ENCODE measurements at places on chromosomes 3 and 15. TPM values are rescaled to one million over a fixed set of nuclear protein-coding genes. Genes with fewer than 3 reads are reported as not detected.
A peak's percentile ranks its signal among the peaks of the same experiment; 100 is the strongest.

DNA sequence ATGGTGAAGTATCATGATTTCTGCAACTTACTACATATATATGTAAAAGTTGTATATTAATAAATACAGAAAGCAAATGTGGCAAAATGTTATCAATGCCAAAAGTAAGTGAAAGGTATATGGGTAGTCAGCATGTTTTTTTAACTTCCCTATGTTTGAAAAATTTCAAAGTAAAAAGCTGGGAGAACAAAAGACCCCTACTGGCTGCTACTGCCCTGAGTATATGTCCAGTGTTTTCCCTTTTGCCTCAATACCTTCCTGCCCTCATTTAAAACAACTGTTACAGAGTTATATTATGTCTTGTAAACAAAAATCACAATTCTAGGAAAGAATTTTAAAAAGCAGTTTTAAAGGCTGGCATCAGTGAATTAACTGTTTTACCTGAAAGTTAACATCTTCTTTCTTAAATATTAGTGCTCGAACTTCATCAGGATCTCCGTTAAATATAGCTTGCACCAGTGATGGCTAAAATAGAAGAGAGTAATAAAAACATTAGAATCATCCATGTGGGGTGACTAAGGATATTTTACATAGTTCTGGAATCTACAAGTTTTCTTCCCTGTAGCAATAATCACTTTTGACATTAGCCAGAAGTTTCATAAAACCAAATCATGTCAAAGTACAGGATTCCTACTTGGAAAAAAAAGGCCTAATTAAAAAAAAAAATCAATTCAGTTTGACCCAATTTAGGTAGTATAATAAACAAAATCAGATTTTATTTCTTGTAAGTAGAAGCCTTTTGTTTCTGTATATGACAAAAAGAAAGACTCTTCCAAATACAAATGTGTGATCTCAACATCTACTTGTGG is 2.7 kb downstream of the ANKRD28 start:
- DNase-seq, result no peak

DNA sequence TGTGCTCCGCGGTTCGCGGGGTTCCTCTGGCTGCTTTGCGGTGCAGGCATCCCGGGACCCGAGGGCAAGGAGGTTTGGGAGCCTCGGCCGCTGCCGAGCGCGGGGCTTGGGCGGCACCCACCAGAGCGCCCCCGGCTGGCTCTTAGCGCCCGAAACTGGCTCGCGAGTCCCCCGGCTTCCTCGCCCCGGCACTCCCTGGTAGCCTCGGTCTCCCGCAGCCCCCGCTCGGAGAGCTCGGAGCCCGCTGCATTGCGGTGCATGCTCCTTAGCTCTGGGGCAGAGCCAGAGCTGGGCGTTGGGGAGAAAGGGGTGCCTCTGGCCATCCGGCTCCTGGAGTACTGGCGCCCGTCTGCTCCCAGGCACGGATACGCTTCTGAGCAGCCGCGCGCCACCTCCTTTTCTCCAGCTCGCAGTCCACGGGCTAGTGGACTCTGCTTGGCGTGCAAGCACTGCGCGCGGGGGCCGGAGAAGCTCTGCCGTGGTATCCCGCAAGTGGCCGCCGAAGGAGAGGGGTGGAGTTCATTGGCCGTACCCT is 753 bp downstream of the EPHB1 start:
- no peak for DNase-seq

DNA sequence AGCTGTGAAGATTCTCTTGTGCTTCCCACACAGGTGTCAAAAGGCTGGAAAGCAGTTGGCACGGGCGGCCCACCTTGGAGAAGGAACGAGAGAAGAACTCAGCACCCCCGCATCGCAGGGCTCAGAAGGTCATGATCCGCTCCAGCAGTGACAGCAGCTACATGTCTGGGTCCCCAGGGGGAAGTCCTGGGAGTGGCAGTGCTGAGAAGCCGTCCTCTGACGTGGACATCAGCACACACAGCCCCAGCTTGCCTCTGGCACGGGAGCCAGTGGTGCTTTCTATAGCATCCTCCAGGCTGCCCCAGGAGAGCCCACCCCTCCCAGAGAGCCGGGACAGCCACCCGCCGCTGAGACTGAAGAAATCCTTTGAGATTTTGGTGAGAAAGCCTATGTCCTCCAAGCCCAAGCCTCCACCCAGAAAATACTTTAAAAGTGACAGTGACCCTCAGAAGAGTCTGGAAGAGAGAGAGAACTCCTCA is 31.4 kb downstream of the STARD5 start:
- DNase-seq, result peak; percentile 56

DNA sequence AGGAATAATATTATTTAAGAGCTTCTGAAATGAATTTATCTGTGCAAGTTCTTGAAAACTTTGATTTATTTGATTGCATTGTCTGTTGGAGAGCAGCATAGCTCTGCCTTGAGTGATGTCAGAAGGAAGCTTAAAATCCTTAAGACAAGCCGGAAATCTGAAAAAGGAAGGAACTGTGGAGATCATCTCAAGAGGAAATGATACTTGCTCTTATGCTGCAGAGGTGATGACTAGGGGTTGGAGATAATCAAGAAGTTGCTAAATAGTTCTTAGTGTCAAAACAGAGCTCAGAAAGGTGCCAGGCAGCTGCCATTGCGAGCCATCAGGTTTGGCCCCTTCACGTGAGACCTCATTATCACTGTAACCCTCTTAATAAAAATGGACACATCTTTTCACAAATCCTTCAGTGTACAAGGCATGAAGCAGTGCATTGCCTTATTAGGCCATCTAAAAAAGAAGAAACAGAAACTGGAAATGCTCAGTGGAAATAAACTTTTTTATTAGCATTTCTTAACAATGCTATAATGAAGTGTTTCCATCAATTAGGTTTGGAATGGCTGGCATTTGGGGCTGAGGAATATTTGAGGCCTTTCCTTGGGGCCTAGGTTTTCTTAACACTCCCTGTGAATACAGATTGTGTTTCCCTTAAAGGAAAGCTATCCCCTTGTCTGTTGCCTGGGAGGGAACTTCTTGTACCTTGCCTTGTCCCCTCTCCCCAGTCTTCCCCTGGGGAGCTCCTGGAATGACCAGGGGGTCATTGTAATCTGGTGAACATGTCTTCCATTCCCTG is 34.5 kb upstream of the VILL start:
- no peak for DNase-seq

DNA sequence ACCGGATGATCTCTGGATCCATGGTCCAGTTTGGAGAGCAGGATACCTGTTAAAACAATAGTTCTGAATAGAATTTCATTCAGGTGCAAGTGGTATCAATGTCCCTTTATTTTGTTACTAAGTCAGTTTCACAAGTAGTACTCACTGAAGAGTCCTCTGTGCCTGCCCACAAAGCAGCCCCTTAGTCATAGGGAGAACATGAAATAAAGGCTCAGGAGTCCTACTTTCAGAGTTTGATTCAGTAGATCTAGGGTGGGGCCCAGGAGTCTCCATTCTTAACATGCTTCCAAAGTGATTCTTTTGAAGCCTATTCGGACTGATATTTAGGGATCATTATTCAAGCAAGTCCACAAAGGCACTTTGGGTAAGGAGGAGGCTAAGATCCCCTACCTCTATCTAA is 79.8 kb upstream of the ACKR4 start:
- no peak for DNase-seq

DNA sequence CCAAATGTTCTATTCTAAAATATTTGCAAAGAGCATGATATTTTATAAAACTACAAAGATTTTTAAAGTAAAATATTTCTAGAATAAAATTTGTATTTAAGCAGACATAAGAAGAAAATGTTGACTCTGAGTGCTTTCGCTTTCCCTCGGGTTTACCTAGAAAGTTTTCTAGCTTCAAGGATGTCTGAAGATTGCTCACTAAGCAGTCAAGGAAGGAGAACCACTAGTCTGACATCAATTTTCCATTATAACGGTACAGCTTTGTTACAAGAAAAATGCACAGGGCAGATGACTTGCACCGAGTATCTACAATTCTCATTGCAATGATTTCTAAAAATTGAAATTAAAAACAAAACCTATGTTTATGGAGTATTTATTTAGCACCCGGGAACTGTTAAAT is 14.2 kb downstream of the GPR15 start:
- DNase-seq, result no peak

DNA sequence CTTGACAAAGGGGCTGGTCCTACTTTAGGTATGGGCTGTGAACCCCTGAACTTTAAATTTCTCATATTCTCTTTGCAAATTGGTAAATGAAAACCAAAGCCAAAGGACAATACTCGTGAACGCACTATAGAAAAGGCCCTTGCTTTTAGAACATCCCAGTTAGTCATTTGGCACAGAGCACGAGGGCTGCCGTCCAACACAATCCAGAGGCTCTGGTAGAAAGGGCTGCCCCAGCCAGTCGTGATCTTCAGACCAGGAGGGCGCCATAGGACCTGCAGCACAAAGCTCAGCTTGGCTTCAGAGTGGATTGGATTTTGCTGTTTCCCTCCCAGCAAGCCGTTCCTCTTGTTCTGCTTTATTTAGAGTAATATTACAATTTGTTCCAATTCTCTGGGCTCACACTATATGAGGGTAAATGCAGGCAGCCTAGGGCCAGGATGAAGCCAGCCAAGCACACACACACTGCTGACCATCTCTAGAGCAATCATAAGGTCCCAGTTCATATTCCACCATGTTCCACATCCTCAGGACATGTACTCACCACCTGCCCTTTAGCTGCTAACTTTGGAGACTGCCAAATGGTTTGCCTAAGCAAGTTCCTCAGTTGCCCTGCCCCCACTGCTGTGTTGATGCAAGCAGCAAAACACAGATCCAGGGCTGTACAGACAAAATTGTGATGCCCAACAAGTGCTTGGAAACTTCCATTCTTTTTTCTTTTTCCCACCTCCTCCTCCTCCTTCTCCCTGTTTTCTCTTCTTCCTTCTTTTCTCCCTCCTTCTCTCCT is 6.0 kb upstream of the BFSP2 start:
- DNase-seq, result no peak

DNA sequence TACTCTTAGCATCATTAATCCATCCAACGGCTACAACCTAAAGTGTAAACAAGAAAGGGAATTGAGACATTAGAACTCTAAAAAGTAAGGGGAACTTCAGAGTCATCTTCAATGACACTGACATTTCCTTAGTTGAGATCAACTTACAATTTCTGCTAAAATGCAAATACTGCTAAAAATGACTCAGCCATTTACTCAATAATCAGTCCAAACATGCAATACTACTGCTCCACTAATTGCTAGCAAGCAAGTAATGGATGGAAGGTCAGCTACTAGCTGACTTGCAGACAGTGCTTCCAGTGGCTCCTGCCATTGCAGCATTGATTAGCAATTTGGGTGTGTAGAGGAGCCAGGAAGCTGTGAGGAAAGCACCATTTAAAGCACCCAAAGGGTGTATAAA is 28.4 kb downstream of the CD200R1L start:
- DNase-seq, result no peak

GRCh38 chr15:38154255-38154654 is 98.4 kb upstream of the SPRED1 start:
- no peak for DNase-seq

- DNase-seq, result no peak
Observed at GRCh38 chr3:126117212-126117611, 33.3 kb upstream of the SLC41A3 start.

GRCh38 chr3:50395070-50395860 is 35.9 kb upstream of the TMEM115 start:
- DNase-seq, result no peak

- DNase-seq, result no peak
Observed at GRCh38 chr3:141657516-141657915, 80.6 kb upstream of the RNF7 start.

GRCh38 chr15:44716983-44717602 is 5.8 kb downstream of the B2M start:
- DNase-seq, result no peak

GRCh38 chr15:39127151-39127790 is 453.6 kb upstream of the THBS1 start:
- no peak for DNase-seq

DNA sequence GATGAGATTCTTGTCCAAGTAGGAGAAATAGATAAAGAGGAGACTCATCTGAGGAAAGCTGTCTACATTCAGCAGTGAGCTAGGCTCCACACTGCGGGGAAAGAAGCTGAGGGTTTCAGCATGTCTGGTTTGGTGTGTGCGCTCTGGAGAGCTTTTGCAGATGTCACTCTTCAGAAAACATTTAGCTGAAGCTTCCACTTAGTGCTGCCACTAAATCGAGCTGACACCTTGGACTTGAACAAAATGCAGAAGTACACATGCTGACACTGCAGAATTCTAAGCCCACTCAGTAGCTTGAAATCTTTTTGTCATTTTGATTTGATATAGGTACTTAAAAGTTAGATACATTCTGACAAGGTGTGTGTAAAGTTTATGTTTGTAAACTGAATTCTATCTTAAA is 32.3 kb upstream of the CRTC3 start:
- DNase-seq, result no peak

- no peak for DNase-seq
Observed at GRCh38 chr15:36401586-36401966, 177.8 kb upstream of the CDIN1 start.

- DNase-seq, result no peak
Observed at GRCh38 chr3:178231645-178232044, 304.6 kb upstream of the KCNMB2 start.

DNA sequence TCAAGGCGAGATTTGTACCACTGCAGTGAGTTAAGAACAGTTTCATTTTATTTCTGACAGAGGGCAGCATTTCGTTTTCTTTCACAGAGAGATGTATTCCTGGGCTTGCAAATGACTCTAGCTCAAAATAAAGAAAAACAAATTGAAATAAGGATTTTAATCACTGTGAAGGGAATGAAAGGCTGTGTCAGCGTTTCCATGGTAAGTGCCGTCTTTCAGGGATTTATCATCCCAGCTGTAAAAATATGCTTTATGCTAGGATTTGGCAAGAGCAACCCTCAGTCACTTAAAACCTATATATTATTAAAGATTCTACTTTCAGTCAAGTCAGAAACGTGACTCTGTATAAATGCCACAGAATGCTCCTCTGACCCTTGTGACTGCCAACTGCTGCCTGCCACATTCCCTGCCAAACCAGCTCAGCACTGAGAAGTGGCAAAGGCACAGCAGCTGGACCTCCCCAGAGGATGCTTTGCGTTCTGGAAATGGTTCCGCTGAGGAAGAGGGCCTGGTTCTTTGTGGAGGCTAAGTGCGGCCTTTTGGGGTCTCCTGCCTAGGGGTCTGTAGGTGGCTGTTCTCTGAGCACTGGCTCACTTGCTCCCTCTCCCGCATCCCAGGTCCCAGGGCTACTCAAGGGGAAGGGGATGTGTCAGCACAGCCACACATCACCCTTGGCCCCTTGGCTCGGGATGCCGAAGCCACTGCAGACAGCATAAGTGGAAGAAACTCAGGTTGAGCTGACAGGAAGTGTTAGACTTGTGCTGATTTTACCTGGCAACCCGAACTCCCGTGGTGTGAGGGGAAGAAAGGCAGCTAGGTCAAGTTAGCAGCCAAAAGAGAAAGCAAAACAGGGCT is 56.6 kb upstream of the POMGNT2 start:
- peak; percentile 76 for DNase-seq

DNA sequence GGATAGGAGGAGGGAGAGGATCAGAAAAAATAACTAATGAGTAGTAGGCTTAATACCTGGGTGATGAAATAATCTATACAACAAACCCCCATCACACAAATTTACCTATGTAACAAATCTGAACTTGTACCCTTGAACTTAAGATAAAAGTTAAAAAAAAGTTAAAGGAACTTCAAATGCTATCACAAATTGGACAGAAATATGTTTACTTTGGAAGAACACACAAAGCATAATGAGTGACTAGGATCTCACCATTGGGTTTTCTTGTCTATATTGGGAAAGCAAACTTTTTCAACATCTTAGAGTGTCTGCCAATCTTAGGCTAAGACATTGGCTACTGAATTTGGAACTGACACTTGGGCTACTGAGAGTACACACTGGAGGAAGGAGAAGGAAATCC is 140.4 kb downstream of the THRB start:
- no peak for DNase-seq

The CRTC3 gene
- 25.5 TPM for total RNA-seq

The COL6A5 gene
- not detected for total RNA-seq

The CSPG4 gene
- not detected for total RNA-seq

The SEMA7A gene
- 71.2 TPM for total RNA-seq

The KCNAB1 gene
- not detected for total RNA-seq

Measured in CD8-positive, alpha-beta memory T cell (primary cell).